Upper lobe of right lung (tissue), 1 donor: ENCODE measurements at places on chromosomes 6 and 20. TPM values are rescaled to one million over a fixed set of nuclear protein-coding genes. Genes with fewer than 3 reads are reported as not detected.

The LHFPL5 gene
- not detected for total RNA-seq

The LKAAEAR1 gene
- total RNA-seq = not detected

The NOX3 gene
- not detected for total RNA-seq

- H3K36me3 ChIP-seq = no peaks in the 10 kb centered on the region
- H3K27ac ChIP-seq = no peak overlapping the region
- H3K4me3 ChIP-seq = no peak overlapping the region
- DNase-seq = no peak
- peaks cover 18% of the 10 kb centered on the region for H3K4me1 ChIP-seq
Measured at GRCh38 chr6:30810813-30811339, 66.5 kb upstream of the IER3 start.

DNA sequence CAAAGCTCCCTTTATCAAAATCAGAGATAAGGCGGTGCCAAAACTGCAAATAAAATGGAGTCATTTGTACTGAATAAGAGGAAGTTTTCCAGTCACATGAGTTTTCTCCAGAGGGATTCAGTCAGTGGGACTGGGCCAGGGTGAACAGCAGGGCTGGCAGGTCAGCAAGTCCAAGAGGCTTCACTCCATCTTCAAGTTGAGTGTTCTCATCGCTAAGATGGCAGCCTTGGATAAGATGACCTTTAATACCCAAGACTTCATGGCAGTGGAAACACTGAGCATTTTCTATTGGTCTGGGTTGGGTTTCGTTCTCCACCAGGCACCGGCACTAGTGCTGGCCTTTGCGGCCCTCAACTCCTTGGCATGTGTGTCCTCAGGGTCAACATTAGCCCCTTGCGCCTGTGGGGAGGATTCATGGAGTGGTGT, 29.3 kb upstream of the IGF2R start:
- no peaks in the 10 kb centered on the region for H3K27me3 ChIP-seq
- H3K4me3 ChIP-seq = no peak overlapping the region
- no peak for DNase-seq
- peaks cover 11% of the 10 kb centered on the region for H3K4me1 ChIP-seq

DNA sequence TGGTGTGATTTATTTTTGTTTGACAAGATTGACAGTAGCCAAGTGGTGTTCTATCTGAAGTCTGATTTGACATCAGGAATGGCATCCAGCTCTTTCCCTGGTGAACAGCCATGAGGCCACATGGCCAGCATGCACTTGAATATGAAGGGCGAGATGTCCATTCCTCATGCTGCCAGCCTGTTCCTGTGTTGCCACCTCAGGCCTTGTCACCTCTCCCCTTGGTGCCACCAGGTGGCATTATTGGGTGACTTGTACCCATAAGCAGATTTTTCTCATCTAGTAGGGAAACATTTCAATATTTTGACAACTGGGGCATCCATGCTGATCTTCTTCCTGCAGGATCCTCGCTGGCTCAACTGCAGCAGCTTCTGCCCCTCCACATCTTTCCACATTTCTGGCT, 199.1 kb downstream of the ERMARD start:
- H3K27me3 ChIP-seq = no peaks in the 10 kb centered on the region
- no peak overlapping the region for H3K27ac ChIP-seq
- no peak for DNase-seq
- H3K4me1 ChIP-seq = no peaks in the 10 kb centered on the region

- H3K36me3 ChIP-seq = no peaks in the 10 kb centered on the region
- H3K4me3 ChIP-seq = no peak overlapping the region
- DNase-seq = no peak
- H3K4me1 ChIP-seq = no peaks in the 10 kb centered on the region
- H3K27me3 ChIP-seq = no peaks in the 10 kb centered on the region
- H3K27ac ChIP-seq = no peak overlapping the region
Measured at GRCh38 chr6:147131532-147132128, 72.6 kb upstream of the STXBP5 start.

DNA sequence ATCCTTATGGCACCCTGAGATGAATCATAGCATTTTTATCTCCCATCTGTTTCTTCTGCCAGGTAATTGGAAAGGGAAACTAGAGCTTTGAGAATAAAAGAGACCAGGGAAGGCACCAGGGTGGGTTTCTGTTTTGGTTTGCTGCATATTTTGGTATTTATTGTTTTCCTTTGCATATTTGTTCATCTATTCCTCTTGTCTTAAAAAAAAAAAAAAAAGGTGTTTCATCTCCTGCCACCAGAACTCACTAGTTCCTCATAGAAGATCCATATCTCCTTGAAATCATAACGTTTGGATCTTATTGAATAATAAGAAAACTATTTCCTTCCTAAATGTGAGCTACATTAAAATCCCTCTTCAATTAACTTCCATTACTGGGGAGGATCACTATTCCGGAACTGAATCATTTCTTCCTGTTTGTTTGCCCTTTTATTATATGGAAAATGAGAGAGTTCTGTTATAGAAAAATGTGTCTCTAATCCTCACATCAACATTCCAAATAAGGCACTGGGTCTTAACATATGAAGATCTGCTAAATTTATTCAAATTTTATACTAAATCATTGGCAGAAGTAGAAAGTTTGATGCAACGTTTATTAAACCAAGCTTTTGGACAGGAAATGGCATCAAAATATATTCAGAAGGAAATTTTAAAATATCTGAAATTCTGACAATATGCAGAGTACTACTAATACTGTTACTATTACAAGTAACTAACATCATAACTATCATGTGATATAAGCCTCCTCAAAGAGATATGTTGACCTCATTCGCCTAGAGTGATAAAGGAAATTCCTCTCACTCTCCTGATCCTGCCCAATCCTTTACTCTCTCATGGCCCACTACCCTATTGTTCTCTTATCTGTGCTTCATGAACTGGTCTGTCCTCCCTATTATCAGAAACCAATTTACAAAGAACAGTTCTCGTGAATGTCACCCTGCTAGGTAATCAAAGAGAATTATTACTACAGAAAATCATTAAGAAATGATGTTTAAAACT, 229.4 kb upstream of the RSPO3 start:
- H3K4me1 ChIP-seq = no peaks in the 10 kb centered on the region
- no peaks in the 10 kb centered on the region for H3K36me3 ChIP-seq
- no peak overlapping the region for H3K4me3 ChIP-seq
- no peaks in the 10 kb centered on the region for H3K27me3 ChIP-seq
- no peak for DNase-seq

DNA sequence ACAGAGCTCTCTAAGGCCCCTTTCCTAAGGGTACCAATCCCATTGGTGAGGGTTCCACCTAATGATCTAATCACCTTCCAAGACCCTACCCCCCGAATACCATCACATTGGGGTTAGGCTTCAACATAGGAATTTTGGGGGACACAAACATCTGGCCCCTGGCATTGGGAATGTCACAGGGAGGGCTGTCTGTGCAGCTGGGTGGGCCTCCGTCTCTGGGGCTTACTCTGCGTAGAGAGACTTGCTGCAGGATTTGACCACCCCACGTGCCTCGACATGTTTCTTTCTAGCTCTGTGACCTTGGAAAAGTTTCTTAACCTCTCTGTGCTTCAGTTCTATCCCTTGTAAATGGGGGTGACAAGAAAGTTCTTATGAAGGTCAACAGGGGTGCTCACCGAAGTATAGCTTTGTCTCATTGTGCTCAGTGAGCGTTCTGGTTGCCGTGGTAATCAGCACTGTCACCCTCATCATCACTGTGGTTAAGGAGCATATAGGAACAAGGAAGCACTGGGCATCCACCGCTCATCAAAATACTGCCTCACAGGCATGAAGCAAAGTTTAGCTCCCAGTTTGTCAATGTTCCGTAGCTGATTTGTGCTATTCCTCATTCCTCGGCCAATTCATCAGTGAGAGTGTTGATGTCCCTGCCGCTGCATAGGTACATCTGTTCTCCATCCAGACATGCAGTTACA, 152.8 kb downstream of the SYCP2 start:
- H3K4me1 ChIP-seq = no peaks in the 10 kb centered on the region
- H3K4me3 ChIP-seq = no peak overlapping the region
- no peak overlapping the region for H3K27ac ChIP-seq
- H3K27me3 ChIP-seq = no peaks in the 10 kb centered on the region
- no peak for DNase-seq

DNA sequence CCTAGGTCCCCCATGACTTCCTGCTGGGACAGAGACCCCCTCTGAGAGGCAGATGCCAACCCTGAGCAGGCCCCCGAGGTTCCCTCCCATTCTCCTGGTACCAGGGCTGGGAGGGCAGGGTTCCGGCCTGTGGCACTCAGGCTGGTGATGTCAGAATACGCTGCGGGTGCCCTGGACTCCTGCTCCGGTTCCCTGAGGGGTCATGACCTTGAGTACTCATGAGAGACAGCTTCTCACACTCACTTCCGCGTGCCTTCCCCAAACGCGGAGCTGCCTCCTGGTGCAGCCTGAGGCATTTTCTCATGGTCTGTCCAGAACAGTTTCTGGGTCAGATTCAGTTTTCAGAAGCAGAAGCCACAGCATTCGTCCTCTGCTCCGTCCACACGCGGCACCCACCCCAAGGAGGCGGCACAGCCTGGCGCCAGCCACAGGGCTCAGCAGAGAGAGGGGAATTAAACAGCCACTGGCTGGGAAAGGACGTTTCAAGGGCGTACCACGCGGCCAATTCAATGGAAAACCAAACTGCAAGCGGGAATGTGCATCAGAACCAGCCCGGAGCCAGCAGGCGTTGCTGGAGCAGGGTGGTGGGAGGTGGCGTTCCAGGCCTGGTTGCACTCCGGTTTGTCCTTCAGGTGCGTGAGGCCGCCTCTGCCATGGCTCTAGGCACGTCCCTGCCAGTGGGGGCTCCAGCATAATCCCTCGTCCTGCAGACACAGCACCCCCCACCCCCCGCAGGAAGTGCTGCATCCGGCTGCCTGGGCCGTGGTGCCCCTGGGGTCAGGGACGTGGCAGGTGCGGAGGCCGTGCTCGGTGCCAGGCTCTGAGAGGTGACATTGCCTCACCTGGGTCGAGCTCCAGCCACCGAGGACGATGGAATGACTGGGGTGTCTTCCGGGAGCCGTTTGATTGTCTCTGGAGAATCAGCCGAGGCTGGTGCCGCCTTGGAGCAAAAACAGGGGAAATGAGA, 58.3 kb upstream of the BHLHE23 start:
- no peak overlapping the region for H3K4me3 ChIP-seq
- peak; percentile 60 for DNase-seq
- H3K27ac ChIP-seq = no peak overlapping the region
- no peaks in the 10 kb centered on the region for H3K4me1 ChIP-seq
- H3K36me3 ChIP-seq = no peaks in the 10 kb centered on the region

DNA sequence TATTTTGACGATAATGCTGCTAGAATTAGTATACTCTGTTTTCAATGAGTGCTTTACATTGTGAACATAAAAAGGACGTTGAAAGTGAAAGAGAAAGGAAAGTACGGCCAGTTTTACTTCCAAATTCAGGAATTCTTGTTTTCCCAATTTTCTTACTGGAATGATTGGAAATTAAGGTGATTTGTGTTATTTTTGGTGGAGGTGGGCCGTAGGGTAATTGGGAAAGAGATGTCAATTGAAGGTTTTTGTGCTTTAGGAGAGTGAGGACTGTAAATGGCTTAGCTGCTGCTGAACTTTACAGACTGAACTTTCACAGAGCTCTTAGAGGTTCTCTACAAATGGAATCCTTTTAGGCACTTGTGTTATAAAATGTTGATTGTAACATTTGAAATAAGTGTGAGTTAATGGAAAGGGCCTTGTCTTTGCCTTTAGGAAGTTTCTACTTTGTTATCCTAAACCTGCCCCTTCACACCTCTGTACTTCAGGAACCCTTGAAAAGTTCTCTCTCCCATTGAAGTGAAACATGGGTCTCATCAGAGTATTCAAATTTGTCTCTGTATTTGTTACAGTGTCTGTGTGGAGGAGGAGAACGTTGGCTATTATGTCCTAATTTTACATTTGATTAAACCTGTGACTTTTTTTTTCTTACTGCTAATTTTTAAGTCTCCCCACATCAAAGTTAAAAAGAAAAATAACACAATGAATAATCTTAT, 256.4 kb downstream of the ARID1B start:
- no peaks in the 10 kb centered on the region for H3K27me3 ChIP-seq
- peak overlapping the region; percentile 65 for H3K27ac ChIP-seq
- H3K4me3 ChIP-seq = peak overlapping the region; percentile 51
- DNase-seq = no peak

DNA sequence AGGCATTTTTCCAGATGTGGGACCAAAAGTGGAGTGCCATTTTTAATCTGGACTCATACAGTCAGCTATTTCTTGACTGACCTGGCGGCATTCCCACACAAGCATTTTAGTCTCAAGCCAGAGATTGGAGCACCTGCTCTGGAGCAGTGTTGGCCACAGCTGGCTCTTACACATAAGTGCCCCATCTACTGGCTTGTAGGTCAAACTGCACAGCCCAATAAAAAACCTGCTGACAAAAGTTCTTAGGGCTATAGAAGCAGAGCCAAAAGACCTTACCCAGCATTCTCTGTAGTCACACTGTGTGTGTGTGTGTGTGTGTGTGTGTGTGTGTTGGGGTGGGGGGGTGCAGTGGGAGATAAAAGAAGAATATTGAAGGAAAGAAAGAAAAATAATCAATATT, 38.6 kb upstream of the SENP6 start:
- H3K36me3 ChIP-seq = no peaks in the 10 kb centered on the region
- no peaks in the 10 kb centered on the region for H3K4me1 ChIP-seq
- no peak overlapping the region for H3K4me3 ChIP-seq
- no peak for DNase-seq
- H3K27me3 ChIP-seq = no peaks in the 10 kb centered on the region

- DNase-seq = no peak
- H3K27ac ChIP-seq = no peak overlapping the region
- no peaks in the 10 kb centered on the region for H3K4me1 ChIP-seq
- H3K27me3 ChIP-seq = no peaks in the 10 kb centered on the region
- no peaks in the 10 kb centered on the region for H3K36me3 ChIP-seq
- H3K4me3 ChIP-seq = no peak overlapping the region
Measured at GRCh38 chr6:3997177-3997770, 81.7 kb downstream of the FAM217A start.

DNA sequence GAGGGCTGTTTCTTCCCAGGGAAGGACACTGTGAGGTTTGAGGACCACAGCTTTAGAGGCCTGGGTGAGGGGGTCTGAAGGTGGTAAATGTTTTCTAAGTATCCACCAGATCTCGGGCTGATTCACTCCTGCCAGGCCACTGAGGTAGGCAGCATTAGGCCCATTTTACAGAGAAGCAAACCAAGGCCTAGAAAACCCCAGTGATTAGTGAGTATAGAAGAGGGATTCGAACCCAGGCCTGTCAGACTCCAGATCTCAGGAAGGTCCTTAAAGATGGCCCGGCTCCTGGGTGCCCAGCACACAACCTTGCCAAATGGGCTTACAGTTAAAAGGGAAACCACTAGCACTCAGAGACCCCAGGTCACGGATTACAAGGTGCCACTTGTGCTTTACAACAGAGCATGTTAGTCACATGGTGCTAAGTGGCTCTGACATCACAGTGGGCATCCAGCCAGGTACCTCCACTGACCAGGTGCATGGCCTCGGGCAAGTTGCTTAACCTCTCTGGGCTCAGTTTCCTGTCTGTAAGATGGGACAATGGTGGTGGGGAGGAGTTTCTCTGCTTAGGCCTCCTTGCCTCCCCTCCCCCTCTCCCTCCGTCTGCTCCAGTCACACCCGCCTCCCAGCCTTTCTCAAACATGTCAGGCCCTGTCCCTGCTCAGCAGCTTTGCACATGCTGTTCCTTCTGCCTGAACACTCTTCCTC, 18.8 kb upstream of the SIRPA start:
- peaks cover 17% of the 10 kb centered on the region for H3K27me3 ChIP-seq
- no peak overlapping the region for H3K27ac ChIP-seq
- H3K4me3 ChIP-seq = no peak overlapping the region
- peaks cover 5% of the 10 kb centered on the region for H3K4me1 ChIP-seq
- DNase-seq = no peak
- H3K36me3 ChIP-seq = no peaks in the 10 kb centered on the region
